ENCODE measurements at places on chromosomes 5 and 9. TPM values are rescaled to one million over a fixed set of nuclear protein-coding genes. Genes with fewer than 3 reads are reported as not detected.

Gene TAF11L13
- total RNA-seq: not detected

Gene PCA3
- total RNA-seq: not detected

Gene KLHL3
- total RNA-seq: 35.7 TPM

Gene TMC1
- 0.30 TPM for total RNA-seq

Gene PCDHA9
- total RNA-seq: 0.39 TPM

Gene TMEM215
- total RNA-seq: 11.8 TPM

Gene SPINK4
- total RNA-seq: not detected

Gene TMEFF1
- total RNA-seq: 1.6 TPM

Gene PHAX
- 40.4 TPM for total RNA-seq

Gene PTPRD
- total RNA-seq: 5.1 TPM

Gene OR1K1
- not detected for total RNA-seq

Gene MEGF10
- 3.3 TPM for total RNA-seq

Gene PDCD1LG2
- 0.44 TPM for total RNA-seq

Gene WDR36
- 21.6 TPM for total RNA-seq

Gene GLE1
- 24.5 TPM for total RNA-seq

Gene C5orf52
- not detected for total RNA-seq

Gene CAVIN4
- total RNA-seq: 0.39 TPM

Gene TTC39B
- total RNA-seq: 8.8 TPM

Gene BTNL9
- 54.9 TPM for total RNA-seq

Gene SGCD
- 13.2 TPM for total RNA-seq

Gene CAMSAP1
- total RNA-seq: 27.6 TPM

Gene FAM221B
- total RNA-seq: not detected

Gene TTLL11
- 13.5 TPM for total RNA-seq

Gene ANXA2R
- 9.0 TPM for total RNA-seq

Gene FBP2
- not detected for total RNA-seq

Gene LHFPL2
- 34.3 TPM for total RNA-seq

Gene FAM151B
- 4.4 TPM for total RNA-seq
